ENCODE measurements at places on chromosomes 6 and 20.

DNA sequence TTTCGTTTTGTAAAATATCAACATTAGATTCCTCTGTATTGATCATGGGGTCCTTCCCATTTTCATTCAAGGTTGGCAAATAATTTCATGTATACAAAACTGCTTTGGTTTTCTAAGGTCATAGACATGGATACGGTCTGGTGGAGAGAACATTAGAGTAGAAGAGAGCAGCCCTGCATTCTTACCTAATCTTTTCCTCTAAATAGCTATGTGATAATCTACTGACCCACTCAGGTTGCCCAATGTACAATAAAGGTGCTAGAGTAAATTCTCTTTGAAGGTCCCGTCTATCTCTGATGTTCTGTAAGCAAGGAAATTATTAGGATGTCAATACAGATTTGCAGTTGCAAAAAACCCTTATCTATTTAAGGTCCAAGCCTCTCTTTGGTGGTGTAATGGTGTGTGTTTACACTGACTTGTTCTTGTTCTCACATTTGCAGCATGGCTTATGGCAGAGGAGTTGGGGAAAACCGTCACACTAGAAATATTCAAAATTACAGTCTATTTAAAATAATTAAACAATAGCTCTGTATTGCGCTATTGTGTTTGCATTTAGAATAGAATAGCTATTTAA, 31.2 kb upstream of the NOX3 start:
- no peak for DNase-seq

- DNase-seq, result no peak
Measured at GRCh38 chr6:94785514-94785913, 791.8 kb upstream of the MANEA start.

- DNase-seq, result no peak
Measured at GRCh38 chr20:62122654-62123449, 577 bp downstream of the LSM14B start.

DNA sequence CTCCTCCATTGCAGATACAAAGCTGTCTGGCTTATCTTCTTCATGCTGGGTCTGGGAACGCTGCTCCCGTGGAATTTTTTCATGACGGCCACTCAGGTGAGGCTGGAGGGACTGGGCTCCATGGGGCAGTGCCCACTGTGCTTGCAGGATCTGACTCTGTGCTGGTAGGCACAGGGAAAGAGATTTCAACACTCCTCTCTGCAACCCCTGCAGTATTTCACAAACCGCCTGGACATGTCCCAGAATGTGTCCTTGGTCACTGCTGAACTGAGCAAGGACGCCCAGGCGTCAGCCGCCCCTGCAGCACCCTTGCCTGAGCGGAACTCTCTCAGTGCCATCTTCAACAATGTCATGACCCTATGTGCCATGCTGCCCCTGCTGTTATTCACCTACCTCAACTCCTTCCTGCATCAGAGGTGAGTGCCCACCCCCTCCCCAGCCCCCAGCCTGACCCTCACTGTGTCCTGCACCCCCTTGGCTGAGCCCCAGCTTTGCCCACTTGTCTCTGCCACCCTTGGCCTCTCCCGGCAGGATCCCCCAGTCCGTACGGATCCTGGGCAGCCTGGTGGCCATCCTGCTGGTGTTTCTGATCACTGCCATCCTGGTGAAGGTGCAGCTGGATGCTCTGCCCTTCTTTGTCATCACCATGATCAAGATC, 6.1 kb downstream of the SLC29A1 start:
- no peak for DNase-seq
